ENCODE measurements at places on chromosomes 3 and 15. TPM values are rescaled to one million over a fixed set of nuclear protein-coding genes. Genes with fewer than 3 reads are reported as not detected.

Gene SOX14
- total RNA-seq: 5.6 TPM

Gene ANKUB1
- 0.36 TPM for total RNA-seq

Gene CATSPER2
- 9.4 TPM for total RNA-seq

Gene ITIH4
- total RNA-seq: 3.8 TPM

Gene FBXW12
- total RNA-seq: not detected

Gene CYP1A2
- 0.06 TPM for total RNA-seq
